Activated CD4-positive, alpha-beta T cell treated with anti-CD3 and anti-CD28 coated beads for 36 hours (primary cell): ENCODE measurements at places on chromosomes 5 and 9. TPM values are rescaled to one million over a fixed set of nuclear protein-coding genes. Genes with fewer than 3 reads are reported as not detected.

GRCh38 chr5:136810261-136810801, 445.0 kb upstream of the TRPC7 start:
- H3K36me3 ChIP-seq = no peaks in the 10 kb centered on the region
- no peak overlapping the region for H3K27ac ChIP-seq
- H3K4me3 ChIP-seq = no peak overlapping the region
- no peak for DNase-seq

- peaks cover 4% of the 10 kb centered on the region for H3K4me1 ChIP-seq
- H3K4me3 ChIP-seq = no peak overlapping the region
- H3K27ac ChIP-seq = no peak overlapping the region
- peaks cover 7% of the 10 kb centered on the region for H3K27me3 ChIP-seq
- no peaks in the 10 kb centered on the region for H3K36me3 ChIP-seq
- DNase-seq = no peak
Observed at GRCh38 chr5:173669483-173669882, 53.0 kb upstream of the BOD1 start.

AFF4 gene
- total RNA-seq = 20.9 TPM

DNA sequence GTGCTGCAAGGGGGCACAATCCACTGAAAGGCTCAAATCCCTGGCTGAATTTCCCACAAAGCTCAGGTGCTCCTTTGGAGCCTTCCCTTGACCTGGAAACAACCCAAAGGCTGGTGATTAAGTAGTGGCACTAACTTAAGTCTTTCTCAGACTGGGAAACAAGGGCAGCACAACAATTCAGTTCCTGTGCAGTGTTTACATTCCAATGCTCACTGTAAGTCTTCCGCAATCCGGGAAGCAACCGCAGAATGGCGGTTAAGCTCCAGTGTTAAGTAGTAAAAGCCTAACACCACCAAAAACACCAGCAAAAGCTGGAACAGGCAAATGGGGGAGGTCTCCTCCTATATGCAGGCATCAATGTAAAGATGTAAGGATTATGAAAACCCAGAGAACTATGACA, 117.2 kb downstream of the TRPM3 start:
- no peaks in the 10 kb centered on the region for H3K27me3 ChIP-seq
- no peak overlapping the region for H3K27ac ChIP-seq

IRX4 gene
- total RNA-seq = not detected

DBH gene
- not detected for total RNA-seq

GRCh38 chr9:2354856-2355696, 266.5 kb upstream of the VLDLR start:
- H3K36me3 ChIP-seq = no peaks in the 10 kb centered on the region
- peaks cover 3% of the 10 kb centered on the region for H3K27me3 ChIP-seq
- H3K27ac ChIP-seq = no peak overlapping the region
- H3K4me1 ChIP-seq = no peaks in the 10 kb centered on the region
- no peak overlapping the region for H3K4me3 ChIP-seq

IL3 gene
- 11.6 TPM for total RNA-seq

ZDHHC11 gene
- 6.4 TPM for total RNA-seq

- H3K36me3 ChIP-seq = peaks cover 2% of the 10 kb centered on the region
- no peak overlapping the region for H3K27ac ChIP-seq
- H3K27me3 ChIP-seq = peaks cover 46% of the 10 kb centered on the region
- no peak for DNase-seq
- no peak overlapping the region for H3K4me3 ChIP-seq
Observed at GRCh38 chr5:11905206-11905605, 960 bp upstream of the CTNND2 start.

- no peak overlapping the region for H3K27ac ChIP-seq
- H3K4me3 ChIP-seq = no peak overlapping the region
- H3K4me1 ChIP-seq = no peaks in the 10 kb centered on the region
- no peaks in the 10 kb centered on the region for H3K36me3 ChIP-seq
Observed at GRCh38 chr5:50301756-50302155, 139.3 kb downstream of the EMB start.

DNA sequence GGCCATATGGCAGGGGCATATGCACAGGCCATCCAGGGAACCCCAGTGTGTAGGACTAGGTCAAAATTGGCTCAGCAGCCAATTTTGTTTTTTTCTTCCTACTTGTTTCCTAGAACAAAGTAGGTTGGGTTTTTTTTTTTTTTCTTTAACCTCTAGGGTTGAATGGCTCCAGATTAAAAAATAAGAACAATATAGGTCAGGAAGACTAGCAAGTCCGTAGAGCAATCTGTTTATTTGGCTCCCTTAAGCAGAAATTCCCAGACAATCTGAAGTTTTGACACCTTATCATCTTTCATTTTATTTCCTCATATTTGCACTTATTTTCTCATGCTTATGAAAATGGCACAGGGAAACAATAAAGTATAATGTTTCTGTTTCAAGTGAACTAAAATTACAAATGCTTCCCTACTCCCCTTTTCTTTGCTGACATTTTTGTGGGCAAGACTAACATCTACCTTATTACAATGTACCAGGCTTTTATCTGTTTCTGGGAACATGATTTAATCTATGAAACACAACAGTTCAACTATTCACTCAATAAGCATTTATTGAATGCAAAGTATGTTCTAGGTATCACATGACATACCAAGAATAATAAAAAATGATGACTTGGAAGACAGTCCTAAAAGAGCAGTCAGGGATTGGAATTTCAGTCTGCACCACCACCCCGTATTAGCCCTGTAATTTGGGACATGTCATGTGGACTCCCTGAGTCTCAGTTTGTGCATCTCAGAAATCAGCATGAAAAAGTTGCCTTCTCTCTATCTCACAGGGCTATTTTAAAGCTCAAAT, 30.5 kb downstream of the TLR4 start:
- no peak overlapping the region for H3K4me3 ChIP-seq
- H3K27me3 ChIP-seq = peaks cover 5% of the 10 kb centered on the region
- H3K36me3 ChIP-seq = no peaks in the 10 kb centered on the region

IFNK gene
- not detected for total RNA-seq

GRCh38 chr9:69089491-69089890, 53.9 kb downstream of the FXN start:
- H3K4me3 ChIP-seq = no peak overlapping the region
- no peak overlapping the region for H3K27ac ChIP-seq
- no peak for DNase-seq
- no peaks in the 10 kb centered on the region for H3K36me3 ChIP-seq
- H3K4me1 ChIP-seq = no peaks in the 10 kb centered on the region

MRPL22 gene
- 86.7 TPM for total RNA-seq

INSL4 gene
- total RNA-seq = not detected

- H3K27ac ChIP-seq = no peak overlapping the region
- H3K36me3 ChIP-seq = no peaks in the 10 kb centered on the region
- peak; percentile 63 for DNase-seq
- H3K4me1 ChIP-seq = peaks cover 37% of the 10 kb centered on the region
- no peak overlapping the region for H3K4me3 ChIP-seq
- no peaks in the 10 kb centered on the region for H3K27me3 ChIP-seq
Observed at GRCh38 chr5:16550316-16550952, 66.4 kb downstream of the RETREG1 start.

DNA sequence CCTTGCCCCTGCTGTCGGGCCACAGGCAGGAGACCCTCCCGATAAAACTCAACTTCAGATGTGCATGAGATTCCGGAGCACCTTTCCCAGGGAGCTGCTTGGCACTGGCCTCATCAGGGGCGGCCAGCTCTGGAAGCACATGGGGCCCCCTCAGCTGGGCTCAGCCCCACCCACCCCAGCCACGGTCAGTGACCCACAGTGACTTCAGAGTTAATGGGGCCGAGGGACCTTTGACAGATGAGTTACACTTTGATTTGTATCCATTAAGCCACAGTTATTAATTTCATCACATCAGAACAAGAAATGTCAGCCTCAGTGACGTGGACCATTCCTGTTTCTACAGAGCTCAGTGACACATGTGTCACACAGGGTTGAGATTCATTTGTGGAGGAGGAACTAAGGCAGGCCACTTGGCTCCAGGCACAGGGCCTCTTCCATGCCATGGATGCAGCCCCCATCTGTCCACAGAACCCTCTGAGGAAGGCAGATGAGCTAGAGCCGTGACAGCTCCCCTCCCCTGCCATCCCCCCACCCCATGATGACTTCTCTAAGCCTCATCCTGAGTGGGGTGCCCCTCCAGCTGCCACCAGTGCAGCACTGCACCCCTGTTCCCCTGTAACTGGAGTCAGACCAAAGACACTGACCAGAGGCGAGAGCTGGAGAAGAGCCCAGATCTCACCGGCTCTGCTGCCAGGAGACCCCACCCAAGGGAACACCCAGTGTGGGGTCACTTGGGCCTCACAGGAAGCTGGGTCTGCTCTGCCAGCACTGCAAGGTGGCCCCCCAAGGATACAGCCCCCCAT, 69.4 kb upstream of the ADAMTS2 start:
- peaks cover 7% of the 10 kb centered on the region for H3K27me3 ChIP-seq
- no peak overlapping the region for H3K27ac ChIP-seq
- H3K4me1 ChIP-seq = no peaks in the 10 kb centered on the region
- H3K4me3 ChIP-seq = no peak overlapping the region
- no peak for DNase-seq

DNA sequence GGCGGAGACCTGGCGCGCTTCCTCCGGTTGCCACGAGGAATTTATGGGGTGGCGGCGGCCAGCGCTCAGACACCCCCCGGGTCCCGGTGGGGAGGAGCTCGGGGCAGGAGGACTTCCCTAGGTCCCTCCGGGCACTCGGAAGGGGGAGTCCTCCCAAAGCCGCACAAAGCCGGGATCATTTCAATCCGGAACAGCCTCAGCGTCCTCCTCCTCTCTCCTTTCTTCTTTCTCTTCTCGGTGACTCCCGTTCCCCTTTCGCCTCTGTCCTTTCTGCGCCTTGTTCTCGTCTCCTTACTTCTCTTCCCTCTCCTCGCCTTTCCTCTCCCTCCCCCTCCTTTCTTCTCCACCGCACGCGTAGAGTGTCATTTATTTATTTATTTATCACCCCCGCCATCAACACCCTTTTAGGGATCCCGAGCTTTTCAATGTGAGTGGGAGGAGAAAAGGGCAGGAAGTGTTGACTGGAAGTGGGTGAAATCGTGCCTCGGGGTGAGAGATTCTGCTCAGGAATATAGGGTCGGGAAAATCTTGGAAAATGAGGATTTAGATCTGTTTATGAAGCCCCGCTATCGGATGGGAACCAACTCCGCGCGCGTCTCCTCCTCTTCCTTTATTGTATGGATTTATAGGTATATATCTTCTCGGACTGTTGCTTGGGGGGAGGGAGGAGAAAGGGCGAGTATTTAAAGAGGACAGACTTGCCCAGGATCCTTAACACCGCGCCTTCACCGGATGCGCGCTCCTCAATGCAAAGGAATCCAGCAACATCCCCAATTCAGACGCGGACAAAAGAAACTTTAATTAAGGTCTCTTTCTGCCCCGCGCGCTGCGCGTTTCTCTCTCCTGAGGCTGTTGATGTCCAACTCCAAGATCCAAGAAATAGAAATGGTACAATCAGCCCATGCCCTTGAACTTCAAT, 2.0 kb upstream of the ZNF462 start:
- peaks cover 73% of the 10 kb centered on the region for H3K27me3 ChIP-seq
- no peak for DNase-seq
- no peak overlapping the region for H3K27ac ChIP-seq
- peaks cover 2% of the 10 kb centered on the region for H3K36me3 ChIP-seq

FAM221B gene
- total RNA-seq = not detected

DNA sequence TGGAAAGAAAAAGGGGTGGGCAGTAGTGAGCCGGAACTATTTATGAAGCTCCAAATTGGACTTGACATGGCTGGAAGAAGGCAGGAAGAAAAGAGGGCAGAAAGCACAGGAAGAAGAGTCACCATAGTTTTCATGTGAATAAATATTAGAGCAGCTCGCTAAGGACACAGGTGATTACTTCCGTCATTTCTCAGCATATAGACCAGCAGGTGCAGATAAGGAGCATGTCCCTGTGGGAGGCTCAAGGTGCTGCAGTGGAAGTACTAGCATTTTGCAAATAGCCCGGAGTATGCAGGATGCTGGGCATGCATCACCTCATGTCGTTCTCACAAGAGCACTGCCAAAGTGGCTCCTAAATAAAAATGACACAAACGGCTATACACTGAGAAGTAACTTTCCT, 71.3 kb upstream of the HTR4 start:
- H3K27me3 ChIP-seq = peaks cover 16% of the 10 kb centered on the region
- DNase-seq = no peak
- H3K4me3 ChIP-seq = no peak overlapping the region
- H3K4me1 ChIP-seq = no peaks in the 10 kb centered on the region
- no peaks in the 10 kb centered on the region for H3K36me3 ChIP-seq

SHISAL2B gene
- not detected for total RNA-seq

C8G gene
- total RNA-seq = not detected

DNA sequence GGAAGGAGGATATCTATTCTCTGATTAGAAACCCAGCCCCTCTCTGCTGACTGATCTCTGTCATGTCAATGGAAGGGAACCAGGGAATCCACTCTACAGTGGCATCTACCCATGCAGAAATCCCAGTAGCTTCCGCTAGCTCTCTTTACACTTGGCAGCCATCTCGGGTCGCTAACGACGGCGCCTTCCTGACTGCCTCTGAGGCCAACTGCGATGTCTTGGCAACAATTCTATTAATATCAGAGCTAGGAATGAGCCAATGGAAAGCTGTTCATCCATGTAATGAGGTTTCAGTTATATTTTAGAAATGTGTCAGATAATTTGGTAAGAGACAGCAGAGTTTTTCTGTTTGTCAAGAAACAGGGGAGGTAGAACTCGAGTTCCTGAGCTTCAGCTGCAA, 67.6 kb upstream of the ATP10B start:
- DNase-seq = no peak
- H3K4me1 ChIP-seq = no peaks in the 10 kb centered on the region
- no peaks in the 10 kb centered on the region for H3K36me3 ChIP-seq
- H3K27me3 ChIP-seq = peaks cover 2% of the 10 kb centered on the region

DNA sequence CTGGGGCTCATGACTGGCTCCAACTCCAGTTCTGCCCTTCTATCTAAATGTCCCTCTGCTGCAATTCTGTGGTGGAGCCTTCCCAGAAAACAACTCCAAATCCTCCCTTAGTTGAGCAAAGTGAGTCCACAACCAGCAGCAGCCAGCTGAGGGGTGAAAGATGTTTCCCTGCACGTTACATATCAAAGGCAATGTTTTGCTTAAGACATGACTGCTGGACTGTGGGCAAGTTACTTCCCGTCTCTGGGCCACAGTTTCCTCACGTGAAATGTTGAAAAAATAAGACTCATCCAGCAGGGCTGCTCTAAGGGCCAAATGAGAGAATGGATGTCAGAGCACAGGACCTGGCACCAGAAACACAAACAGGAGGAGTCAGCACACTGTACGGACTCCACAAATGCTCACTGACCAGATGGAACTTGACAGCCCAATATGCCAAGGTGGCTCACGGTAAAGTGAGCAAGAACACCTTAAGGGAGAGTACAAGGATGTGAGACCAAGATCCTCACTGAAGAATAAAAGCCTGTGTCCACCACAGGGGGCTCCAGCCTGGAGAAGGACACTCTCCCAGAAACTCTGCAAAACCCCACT, 138.4 kb upstream of the ABCA1 start:
- no peak overlapping the region for H3K4me3 ChIP-seq
- no peaks in the 10 kb centered on the region for H3K36me3 ChIP-seq
- H3K27me3 ChIP-seq = no peaks in the 10 kb centered on the region
- H3K27ac ChIP-seq = no peak overlapping the region
- DNase-seq = no peak
- peaks cover 21% of the 10 kb centered on the region for H3K4me1 ChIP-seq

- no peak overlapping the region for H3K4me3 ChIP-seq
- H3K4me1 ChIP-seq = peaks cover 12% of the 10 kb centered on the region
- peaks cover 70% of the 10 kb centered on the region for H3K36me3 ChIP-seq
Observed at GRCh38 chr9:37503736-37504135, 18.0 kb downstream of the POLR1E start.

MAP1B gene
- total RNA-seq = 0.26 TPM

C5orf58 gene
- not detected for total RNA-seq

SVEP1 gene
- not detected for total RNA-seq

ARSK gene
- 5.3 TPM for total RNA-seq
